ENCODE measurements at places on chromosomes 16 and 17.
A peak's percentile ranks its signal among the peaks of the same experiment; 100 is the strongest.

- no peak for DNase-seq
Measured at GRCh38 chr16:88977812-88978607, 1.0 kb upstream of the CBFA2T3 start.

DNA sequence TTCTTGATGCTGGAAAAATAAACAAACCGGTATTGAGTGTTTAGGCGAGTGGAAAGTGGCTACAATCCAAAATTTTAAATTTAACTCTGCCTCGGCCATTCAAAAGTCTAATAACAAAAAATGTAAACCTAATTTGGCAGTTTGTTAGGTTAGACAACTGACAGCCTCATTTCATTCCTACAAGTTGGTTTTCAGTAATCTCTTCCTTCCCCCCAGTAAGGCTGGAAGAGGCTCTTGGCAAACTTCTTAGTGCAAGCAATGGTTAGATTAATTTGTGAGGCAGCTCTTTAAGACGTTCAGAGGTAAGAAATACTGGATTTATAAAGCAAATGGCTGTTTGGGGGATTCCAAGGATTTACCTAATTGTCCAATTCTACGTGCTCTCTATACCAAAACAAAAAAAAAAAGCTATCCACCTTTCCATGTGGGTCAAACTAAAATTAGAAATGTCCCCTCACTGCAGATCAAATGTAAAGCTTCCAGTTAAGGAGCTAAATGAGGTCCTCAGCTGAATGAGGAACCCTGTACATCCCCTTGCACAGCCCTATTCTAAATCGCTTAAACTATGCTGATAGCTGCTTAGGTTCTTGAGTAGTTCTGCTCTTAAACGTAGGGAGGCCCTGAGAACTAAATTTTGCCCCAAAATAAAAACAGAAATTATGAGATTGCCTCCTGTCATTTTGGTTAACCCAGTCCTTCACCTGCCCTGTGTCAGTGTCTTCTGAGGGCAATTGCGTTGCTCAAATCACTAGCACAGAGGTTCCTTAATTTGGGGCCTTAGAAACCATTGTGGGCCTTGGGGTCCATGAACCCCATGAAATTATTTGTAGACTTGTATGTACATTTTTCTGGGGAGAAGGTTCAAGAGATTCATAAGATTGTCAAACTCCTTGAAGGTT lies 2.9 kb downstream of the HEXIM1 start:
- no peak for DNase-seq

GRCh38 chr17:79108232-79108850 lies 33.7 kb downstream of the ENGASE start:
- DNase-seq: no peak

GRCh38 chr16:83574388-83574787 lies 233.4 kb upstream of the HSBP1 start:
- DNase-seq: no peak

- no peak for DNase-seq
Measured at GRCh38 chr17:42361781-42362186, 26.5 kb downstream of the STAT3 start.

DNA sequence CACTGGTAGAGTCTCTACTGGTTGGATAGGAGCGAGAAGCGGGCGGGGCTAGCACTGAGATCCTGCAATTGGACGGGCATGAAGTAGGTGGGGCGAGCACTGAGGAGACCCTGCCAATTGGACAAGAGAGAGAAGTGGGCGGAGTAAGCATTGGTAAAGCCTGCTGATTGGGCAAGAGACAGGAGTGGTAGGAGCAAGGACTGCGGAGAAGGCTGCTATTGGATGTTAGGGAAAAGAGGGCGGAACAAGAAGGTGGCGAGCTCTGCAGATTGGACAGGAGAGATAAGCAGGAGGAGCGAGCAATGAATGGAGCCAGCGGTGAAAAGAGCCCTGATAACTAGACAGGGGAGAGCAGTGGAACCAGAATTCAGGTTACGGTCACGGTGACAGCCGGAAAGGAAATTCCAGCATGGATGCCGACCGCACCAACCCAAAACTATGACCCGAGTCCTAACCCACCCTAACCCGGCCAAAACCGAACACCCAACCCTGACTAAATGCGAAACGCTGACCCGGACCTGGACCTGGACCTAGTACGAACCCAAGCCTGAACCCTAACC lies 4.8 kb downstream of the SCGB1C2 start:
- DNase-seq: peak; percentile 78

DNA sequence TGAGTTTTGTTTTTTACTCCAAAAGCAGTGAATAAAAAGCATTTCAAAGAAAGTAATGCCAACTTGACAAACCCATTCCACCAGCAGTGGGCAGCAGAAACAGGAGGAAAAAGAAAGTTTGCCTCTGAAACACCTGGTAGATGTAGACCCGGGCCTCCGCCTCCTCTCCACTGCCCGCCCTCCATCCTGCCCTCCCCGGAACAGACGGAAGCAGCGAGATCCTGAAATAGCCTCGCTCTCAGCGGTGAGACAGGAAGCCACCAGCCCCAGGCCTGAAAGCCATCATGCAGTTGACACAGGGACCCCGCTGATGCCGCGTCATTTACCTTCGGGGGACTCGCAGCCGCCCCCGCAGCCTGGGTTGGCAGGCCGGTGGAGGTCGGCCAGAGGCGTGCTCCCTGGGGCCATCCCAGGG lies 67.8 kb downstream of the C16orf78 start:
- no peak for DNase-seq

- DNase-seq: no peak
Measured at GRCh38 chr17:65542610-65543009, 18.8 kb downstream of the AXIN2 start.

DNA sequence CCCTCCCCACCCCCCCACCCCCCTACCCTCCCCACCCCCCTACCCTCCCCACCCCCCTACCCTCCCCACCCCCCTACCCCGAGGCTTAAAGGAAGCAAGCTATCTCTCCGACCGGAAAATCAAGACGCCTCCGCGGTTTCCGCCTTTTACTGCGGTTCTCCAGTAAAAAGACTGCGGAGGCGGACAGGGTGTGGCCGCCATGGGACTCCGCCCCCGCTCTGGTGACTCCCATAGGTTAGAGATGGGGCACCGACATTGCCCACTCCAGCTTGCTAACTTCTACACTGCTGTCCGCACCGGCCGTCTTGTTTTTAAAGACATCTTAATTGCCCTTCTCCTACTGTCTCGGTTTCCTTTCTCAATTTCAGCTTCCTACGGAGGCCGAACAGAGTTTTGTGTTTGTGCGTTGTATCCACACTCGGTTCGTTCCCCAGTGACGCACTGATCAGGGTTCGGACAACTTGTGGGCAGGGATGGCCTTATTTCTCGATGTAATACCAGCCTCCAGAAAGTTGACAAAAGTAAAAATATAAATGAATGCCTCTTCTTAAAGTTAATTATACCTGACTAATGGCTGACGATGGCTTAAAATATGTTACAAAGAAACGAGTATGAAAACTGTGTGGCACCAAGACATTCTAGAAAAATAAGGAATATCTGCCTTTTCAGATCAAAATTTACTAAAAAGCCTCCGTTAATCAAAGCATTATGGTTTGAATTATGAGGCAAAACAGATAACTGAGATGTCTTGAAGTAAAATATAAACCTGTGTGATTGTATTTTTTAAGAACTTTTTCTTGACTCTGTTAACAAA lies 1.1 kb upstream of the ZNF200 start:
- DNase-seq: no peak

GRCh38 chr17:31089471-31089870 lies 5.3 kb upstream of the NF1 start:
- no peak for DNase-seq

Data from NCI-H1048 (cell line).